Muscle of back (tissue), 13 donors: ENCODE measurements at places on chromosomes 12 and 14.
A peak's percentile ranks its signal among the peaks of the same experiment; 100 is the strongest.

- DNase-seq = no peak
Measured at GRCh38 chr14:70822530-70823185, 13.3 kb upstream of the MAP3K9 start.

DNA sequence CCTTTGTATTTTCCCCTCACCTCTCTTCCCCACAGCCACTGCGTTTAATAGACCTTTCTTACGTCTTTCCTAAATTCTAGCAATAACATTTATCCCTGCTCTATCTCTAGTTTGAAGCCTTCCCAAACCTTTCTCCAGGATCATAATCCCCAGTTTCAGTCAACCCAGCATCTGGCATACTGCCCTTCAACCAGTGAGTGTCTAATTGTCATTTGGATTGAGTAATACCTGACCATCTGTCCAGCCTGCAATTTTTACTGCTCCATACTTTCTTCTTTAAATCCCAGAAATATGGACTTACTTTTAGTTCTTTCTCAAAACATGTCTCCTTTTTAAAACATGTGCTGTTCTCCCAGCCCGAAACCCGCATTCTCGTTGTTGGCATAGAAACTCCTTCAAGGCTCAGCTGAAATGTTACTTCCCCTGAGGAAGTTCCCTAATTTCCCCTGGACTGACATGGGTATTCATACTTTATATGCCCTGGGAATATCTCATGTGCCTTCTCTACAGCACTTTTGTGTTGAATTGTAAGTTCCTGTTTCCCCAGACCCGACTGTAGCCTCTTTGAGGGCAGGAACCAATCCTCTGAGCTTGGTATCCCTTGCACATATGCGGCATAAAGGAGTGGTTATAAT lies 65.1 kb upstream of the ETV6 start:
- peak; percentile 20 for DNase-seq

DNA sequence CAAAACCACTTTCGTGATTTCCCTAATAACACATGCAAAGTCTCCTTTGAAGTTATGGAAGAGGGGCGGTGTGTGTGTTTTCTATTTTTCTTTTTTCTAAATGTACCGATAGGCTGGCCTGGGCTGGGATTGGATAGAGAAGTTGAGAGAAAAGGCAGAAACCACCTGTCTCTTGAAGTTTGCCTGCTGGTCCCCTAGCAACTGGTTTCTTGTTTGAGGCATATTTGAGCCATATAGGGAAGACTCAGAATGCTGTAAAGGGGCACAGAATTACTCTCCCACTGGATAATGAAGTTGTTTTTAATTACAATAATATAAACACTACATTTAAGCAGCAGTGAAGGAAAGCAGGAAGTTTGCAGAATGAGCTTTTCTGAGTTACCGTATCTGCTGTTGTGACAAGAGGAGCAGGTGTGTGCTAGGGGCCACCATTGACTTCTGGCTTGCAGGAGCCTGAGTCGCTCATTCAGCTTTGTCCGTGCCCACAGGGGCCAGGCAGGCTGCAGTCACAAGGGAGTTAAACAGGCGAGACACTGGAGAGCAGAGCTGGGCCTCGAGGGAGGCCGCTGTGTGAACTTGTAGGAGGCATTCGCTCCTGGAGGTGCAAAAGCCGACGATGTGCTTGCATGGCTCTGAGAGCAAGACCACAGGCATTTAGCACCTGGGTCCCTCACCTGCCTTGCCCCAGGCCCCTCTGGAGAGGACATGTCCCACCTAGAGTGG lies 173.8 kb upstream of the RGS6 start:
- DNase-seq = no peak

- no peak for DNase-seq
Measured at GRCh38 chr12:17266856-17267255, 660.9 kb upstream of the LMO3 start.

DNA sequence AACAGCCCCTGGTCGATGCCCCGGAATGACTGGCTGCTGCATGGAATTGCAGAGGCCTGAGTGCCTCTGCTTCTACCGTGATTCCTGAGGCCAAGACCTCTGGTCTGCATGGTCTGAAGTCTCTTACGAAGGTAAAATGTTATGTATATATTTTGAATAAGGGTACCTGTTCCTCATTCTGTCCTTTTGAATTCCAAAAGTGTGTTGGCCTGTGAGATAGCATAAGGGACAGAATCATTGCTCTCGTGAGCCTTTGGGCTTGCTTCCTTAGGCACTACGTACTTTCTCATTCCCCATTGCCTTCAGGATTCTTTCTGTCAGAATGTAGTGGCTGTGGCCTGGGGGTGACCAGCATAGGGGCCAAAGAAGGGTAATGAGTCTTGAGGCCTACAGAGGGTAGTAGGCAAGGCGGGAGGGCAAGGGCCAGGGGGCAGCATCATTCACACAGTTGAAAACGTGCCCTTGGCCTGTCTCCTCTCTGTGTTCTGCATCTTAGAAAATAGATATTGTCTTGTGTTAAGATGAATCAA lies 19.5 kb downstream of the TRAF3 start:
- no peak for DNase-seq
